ENCODE measurements at places on chromosomes 6 and 20.

DNA sequence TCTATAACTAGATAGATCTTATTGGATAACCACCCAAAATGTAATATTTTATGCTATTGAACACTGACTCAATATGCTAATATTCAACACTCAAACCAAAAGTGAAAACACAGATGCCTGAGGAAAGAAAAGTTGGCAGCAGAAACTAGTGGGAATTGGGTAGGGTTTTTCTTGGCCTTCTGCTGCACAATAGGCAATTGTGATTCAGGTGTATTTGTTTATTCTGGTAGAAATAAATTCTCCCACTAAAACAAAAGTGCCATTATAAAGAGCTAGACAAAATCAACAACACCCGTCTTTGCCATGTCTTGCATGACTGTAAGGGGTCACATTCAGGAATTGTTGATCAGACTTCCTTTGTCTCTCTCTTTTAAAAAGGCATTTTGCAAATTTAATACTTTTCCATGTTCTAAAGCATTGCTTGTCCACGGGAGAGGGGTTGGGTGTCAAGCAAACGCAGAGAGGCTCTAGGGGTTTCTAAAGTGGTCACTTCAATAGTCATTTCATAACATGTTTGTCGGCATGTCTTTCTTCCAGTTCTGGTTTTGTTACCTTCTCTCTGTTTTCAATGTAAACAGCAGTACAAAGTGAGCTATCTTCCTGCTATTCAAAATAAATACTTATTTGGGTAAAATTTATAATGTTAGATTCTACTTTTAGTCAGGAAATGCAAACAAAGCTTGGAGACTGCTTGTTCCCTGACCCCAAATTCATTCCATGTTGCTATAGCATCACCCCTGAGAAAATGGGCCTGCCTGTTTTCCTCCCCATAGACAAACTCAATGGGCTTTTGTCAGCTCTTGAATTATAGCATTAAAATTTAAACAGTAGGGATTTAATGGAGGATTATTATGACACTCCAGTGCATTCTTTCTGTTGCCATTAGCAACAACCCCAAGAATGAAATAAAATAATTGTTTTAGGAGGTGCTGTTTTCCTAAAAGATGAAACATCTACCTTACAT is 217.0 kb upstream of the CCN2 start:
- DNase-seq, result no peak

- DNase-seq, result no peak
Observed at GRCh38 chr6:158923805-158924498, 76.0 kb downstream of the RSPH3 start.

GRCh38 chr6:116456106-116456505 is 5.1 kb upstream of the CALHM6 start:
- DNase-seq, result no peak

GRCh38 chr6:163962627-163963117 is 548.2 kb downstream of the QKI start:
- DNase-seq, result no peak

DNA sequence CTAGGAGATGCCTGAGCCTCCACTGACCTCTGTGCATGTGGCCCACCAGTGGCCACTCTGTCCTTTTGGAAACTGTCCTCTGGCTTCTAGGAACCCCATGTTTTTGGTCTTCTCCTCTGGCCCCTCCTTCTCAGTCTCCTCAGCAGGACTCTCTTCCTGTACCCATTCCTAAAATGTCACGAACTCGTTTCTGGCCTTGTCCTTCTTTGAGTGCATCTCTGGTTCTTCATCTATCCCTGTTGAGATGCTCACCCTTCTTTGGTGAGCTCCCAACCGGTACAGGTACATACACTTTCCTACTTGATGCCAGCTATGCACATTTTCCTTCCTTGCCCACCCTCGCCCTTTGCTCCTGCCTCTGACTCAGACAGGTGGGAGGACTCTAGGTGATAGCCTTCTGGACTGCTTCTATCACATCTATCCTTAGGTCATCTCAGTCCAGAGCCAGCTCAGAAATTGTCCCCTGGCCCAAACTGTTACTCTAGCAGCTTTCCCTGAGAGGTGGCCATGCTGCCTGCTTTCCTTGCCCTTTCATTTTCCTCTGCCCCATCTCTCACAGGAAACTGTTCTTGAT is 14.8 kb upstream of the NNAT start:
- DNase-seq, result no peak

DNA sequence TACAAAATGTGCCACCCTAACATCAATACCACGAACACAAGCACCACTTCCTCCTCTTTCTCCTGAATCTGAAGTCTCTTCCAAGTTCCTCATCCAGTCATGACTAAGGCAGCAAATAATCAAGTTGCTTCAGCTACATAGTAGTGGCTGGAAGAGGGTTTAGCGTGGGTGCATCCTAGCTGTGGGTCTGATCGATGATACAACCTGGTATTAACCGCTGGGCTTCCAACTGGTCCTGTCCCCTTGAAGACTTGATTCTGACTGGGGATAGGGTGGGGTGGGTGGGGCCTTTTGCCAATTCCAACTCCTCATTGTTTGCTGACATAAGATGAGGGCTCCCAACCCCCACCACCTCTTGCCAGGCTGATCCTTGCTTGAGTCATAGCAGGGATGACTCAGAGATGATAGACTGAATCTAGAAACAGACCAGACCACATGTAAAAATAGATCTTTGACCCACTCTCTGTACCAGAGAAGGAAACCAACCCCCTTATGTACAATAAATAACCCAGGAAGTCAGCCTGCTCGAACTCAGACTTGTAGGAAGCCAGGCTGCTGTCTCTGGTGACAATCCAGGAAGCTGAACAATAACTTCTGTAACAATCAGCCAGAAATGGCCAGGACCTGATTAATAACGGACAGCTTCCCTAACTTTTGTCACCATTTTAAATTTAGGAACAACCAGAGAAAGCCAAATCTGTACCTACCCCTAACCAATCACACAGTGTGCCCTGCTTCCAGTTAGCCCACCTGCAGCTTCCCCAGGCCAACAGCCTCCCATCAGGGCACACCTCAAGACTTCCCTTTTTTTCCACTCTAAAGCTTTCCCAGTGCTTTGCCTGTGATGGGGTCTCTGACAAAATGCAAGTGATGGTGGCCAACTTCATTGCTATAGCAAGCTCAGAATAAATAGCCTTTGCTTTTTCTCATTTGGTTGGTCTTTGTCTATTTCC is 68.9 kb upstream of the FAM184A start:
- peak; percentile 96 for DNase-seq

DNA sequence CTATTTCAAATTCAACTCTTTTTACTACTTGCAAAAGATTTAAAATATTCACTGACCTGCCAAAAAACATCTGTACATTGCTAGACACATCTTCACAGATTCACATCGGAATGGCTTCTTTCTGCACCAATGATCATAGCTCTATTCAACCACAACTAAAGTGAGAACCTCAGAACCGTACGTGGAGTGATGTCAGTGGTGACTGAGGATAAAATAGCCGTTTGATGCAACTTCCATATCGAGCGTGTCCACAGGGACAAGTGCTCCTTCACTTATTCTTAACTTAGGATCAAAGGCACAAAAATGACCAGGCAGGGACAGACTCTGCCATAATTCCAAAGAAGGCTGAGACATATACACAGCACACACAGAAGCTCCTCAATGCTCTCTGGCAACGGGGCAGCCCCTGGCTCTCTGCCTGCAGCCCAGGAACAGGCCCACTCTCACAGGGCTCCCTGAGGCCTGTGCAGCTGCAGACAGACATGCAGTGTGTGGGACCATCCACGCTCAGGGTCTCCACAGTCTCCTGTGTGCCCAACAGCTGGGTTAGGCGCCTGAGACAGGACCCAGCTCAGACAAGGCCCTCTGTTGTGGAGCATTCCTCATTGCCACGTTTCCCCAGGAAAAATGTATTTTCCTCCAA is 22.8 kb downstream of the FYN start:
- no peak for DNase-seq

GRCh38 chr6:89952686-89953085 is 58.4 kb downstream of the GJA10 start:
- peak; percentile 42 for DNase-seq

- no peak for DNase-seq
Observed at GRCh38 chr20:33224399-33224798, 7.2 kb downstream of the BPIFA3 start.

GRCh38 chr6:38638941-38639497 is 710 bp downstream of the BTBD9 start:
- peak; percentile 15 for DNase-seq

- no peak for DNase-seq
Observed at GRCh38 chr20:24806705-24807676, 142.1 kb upstream of the CST7 start.

DNA sequence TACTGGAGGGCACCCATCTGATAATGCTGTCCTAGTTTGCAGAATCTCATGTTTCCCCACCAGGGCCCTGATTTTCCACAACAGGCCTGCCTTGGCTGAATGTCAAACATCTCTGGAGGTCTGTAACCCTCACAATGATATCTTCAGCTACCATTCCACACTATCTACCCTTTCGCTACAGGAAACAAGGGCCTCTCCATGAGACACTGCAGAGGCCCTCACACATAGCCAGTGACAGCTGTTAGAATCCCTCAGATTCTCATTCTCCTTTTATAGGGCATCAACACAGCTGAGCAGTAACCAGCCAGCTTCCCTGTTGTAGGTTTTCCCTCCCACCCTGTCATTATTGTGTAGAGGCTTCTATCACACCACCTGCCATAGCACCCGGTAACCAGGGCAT is 29.6 kb upstream of the MICB start:
- no peak for DNase-seq

- DNase-seq, result no peak
Observed at GRCh38 chr20:59221707-59222252, 58.2 kb downstream of the ZNF831 start.

DNA sequence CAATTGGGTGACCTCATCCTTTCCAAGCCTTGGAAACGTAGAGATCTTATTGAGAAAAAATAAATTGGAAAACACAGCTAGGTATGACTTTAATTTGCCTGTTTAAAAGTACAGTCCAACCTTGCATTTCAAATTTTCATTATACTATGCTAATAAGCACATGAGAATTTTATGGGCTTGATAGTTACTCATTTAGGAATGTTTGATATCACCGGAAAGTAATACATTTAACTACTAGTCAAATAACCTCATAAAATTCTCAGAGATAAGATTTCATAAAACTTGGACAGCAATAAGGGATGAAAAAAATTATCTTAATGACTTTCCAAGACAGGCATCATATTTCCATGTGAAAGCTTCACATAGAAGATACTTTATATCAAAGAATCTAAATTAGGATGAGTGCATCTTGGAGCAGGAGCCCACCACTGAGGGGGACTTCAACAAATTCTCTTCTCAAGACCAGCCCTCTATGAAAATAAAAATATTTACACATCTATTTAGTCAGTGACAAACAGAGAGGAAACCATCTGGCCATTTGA is 236.3 kb downstream of the EPHA7 start:
- no peak for DNase-seq

- peak; percentile 1 for DNase-seq
Observed at GRCh38 chr20:8361006-8361652, 229.1 kb downstream of the PLCB1 start.

GRCh38 chr20:58192065-58192464 is 36.4 kb downstream of the ANKRD60 start:
- no peak for DNase-seq

- DNase-seq, result peak; percentile 1
Observed at GRCh38 chr6:88220493-88220892, 54.3 kb upstream of the CNR1 start.

- no peak for DNase-seq
Observed at GRCh38 chr6:89978749-89979145, 84.5 kb downstream of the GJA10 start.

GRCh38 chr6:167153521-167153959 is 4.2 kb downstream of the GPR31 start:
- peak; percentile 95 for DNase-seq

GRCh38 chr6:14981960-14982359 is 263.9 kb upstream of the JARID2 start:
- no peak for DNase-seq

GRCh38 chr6:166251655-166252054 is 56.5 kb downstream of the PRR18 start:
- DNase-seq, result no peak

DNA sequence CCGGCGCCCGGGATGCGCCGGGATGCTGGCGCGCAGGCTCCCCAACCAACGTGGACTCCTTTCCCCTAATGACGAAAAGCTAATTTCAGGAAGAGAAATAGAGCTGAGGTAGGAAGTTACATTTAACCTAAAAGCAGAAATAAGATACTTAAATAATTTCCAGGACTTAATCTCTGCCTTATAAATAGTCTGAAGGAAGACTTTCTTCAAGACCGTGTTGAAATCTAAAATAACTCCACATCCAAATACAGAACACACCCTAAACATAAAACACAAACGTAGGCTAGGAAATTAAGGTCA is 1.3 kb downstream of the ASF1A start:
- peak; percentile 46 for DNase-seq

- no peak for DNase-seq
Observed at GRCh38 chr20:32580970-32581838, 3.9 kb downstream of the NOL4L start.

DNA sequence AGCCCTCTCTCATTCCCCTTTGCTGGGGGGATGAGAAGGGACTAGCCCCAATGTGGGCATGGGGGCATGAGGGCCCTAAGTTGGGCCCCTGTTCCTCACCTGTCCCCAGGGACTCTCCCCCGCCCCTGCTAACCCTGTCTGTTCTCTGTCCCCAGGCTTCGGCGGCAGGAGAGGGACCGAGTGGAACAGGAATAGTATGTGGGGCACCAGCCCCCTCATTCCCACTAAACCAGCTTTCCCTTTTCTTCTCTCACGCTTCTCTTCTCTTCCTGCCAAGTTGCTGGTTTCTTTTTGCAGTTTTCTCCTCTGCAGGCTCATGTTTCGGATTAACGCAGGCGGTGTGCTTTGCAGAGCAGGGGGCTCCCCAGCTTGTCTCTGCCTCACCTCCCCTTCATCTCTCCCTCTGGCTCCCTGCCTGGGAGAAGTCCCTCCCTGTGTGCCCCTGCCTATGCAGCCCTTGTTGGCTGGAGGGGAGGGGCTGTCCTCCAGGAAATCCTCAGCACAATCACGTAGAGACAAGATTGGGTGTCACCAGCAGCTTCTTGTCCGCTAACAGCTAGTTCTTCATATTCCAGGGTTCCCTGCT is 7.9 kb downstream of the TMEM63B start:
- DNase-seq, result no peak

DNA sequence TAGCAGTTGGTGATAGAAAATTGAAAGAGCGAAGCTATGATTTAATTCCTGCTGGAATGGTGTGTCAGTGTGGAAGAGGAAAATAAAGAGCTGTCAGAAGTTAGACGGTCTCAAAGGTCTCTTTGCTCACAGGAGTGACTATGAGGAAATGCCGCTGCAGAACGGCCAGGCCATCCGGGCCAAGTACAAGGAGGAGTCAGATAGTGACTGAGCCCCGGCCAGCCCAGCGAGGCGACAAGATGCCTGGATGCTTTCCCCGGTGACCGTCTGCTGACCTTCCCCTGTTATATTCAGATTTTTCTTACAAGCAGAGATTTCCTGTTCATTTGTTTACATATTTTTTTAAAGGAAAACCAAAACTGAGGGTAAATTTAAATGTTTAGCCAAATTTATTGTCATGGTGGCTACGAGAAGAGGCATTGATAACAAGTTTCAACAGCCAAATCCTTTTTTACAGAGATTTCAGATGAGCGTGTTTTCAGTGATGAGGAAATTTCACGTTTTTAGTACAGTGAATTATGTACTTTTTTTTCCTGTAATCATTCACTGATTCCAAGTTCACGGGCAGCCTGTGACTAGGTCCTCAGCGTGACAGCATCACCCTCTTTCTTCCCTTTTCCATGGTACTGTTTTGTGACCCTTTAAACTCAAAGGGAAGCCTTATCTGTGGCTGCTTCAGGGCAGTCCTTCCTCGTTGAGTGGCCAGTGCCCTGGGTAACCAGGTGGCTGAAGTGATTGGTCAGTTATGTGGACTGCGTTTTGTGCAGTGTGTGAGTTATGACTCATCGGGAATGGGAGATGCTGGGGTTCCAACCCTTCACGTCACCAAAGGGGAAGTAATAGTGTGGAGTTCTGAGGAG is 12.6 kb downstream of the DYNLT1 start:
- DNase-seq, result peak; percentile 95

Data from kidney capillary endothelial cell (primary cell).